ENCODE measurements at places on chromosomes 4 and X. TPM values are rescaled to one million over a fixed set of nuclear protein-coding genes. Genes with fewer than 3 reads are reported as not detected.

Gene ZNF630
- total RNA-seq = 1.7 TPM

Gene TEX13D
- total RNA-seq = not detected

Gene BMPR1B
- 0.66 TPM for total RNA-seq

GRCh38 chrX:139766545-139766983, 58.6 kb upstream of the MCF2 start:
- H3K27ac ChIP-seq = no peak overlapping the region
- no peak for DNase-seq
- no peak overlapping the region for H3K4me3 ChIP-seq
- H3K27me3 ChIP-seq = no peaks in the 10 kb centered on the region
- peaks cover 11% of the 10 kb centered on the region for H3K36me3 ChIP-seq

DNA sequence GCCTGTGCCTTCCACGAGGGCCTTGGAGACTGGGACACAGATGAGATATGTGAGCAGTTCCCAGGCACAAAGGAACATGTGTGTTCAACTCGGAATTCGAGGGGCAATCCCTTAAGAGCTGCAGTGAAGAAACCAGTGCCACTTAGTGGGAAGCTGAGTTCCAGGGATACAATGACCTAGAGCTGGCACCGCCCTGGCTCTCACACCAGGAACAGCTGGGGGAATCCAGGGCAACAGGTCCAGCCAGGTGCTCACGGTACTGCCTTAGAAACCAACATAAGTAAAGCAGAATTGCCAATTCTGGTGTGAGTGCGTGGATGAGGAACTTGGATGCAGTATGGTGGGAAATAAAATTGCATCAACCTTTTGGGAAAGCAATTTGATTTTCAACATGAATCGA, 122.9 kb downstream of the AFAP1 start:
- no peaks in the 10 kb centered on the region for H3K36me3 ChIP-seq
- H3K4me1 ChIP-seq = peaks cover 48% of the 10 kb centered on the region
- no peak overlapping the region for H3K4me3 ChIP-seq
- DNase-seq = no peak
- no peaks in the 10 kb centered on the region for H3K27me3 ChIP-seq

Gene FAT1
- 21.0 TPM for total RNA-seq

DNA sequence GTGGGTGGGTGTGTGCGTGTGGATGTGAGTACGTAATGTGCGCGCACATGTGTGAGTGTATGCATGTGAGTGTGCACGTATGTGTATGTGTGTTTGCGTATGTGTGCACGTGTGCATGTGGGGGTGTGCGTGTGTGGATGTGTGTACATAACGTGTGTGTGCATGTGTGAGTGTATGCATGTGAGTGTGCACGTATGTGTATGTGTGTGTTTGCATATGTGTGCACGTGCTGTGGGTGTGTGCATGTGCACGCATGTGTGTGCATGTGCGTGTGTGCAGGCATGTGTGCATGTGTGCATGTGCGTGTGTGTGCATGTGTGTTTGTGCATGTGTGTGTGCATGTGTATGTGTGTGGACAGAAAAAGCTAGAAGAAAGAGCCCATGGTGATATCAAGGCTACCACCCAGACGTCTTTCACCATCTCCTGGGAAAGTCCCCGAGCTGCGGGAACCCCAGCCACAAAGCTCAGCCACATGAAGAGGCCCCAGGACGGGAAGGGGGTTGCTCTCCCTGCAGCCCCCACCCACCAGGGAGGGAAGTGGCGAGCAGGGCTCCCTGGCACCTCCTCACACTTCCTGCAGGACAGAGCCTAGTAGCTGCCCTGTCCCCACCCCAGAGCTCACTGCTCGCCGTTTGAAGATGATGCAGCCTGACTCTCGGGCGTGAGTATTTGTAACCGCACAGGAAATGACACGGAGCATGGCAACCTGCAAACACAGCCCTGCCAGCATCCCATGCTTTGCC, 108.3 kb downstream of the DCTD start:
- H3K27me3 ChIP-seq = no peaks in the 10 kb centered on the region
- H3K4me3 ChIP-seq = no peak overlapping the region
- H3K4me1 ChIP-seq = peaks cover 7% of the 10 kb centered on the region
- H3K36me3 ChIP-seq = no peaks in the 10 kb centered on the region
- no peak overlapping the region for H3K27ac ChIP-seq

- H3K27ac ChIP-seq = no peak overlapping the region
- no peak overlapping the region for H3K4me3 ChIP-seq
- no peaks in the 10 kb centered on the region for H3K4me1 ChIP-seq
- no peak for DNase-seq
- H3K36me3 ChIP-seq = no peaks in the 10 kb centered on the region
These were observed 34.6 kb downstream of the MYOZ2 start for GRCh38 chr4:119170195-119170594.

GRCh38 chr4:168496834-168497233, at the start of gene PALLD:
Gene PALLD, plus strand, starts transcription at chr4:168497052.
- no peaks in the 10 kb centered on the region for H3K27me3 ChIP-seq
- H3K27ac ChIP-seq = no peak within 1 kb of the TSS
- H3K4me3 ChIP-seq = no peak within 1 kb of the TSS
- no peaks in the 10 kb centered on the region for H3K36me3 ChIP-seq

- no peaks in the 10 kb centered on the region for H3K4me1 ChIP-seq
- no peaks in the 10 kb centered on the region for H3K27me3 ChIP-seq
These were observed 209.5 kb upstream of the PACRGL start for GRCh38 chr4:20490734-20491133.

DNA sequence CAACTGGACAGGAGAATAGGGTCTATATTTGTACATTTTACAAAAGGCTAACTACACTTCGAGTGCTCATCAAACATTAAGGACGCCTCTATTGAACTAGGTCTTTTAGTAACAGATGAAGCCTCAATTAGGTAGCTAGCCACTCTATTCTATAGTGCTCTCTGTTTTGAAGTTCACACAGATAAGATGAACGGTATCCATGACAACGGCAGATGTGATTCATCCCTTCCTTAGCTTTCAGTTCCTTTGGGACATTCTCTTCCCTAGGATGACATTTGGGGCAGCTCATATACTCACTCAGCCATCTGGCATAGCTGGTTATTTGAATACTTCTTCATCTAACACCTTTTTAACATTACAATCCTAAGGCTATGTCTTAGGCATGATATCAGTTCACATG, 62.4 kb upstream of the WDFY3 start:
- H3K4me3 ChIP-seq = no peak overlapping the region
- DNase-seq = no peak
- H3K4me1 ChIP-seq = no peaks in the 10 kb centered on the region
- H3K27ac ChIP-seq = no peak overlapping the region

- H3K27ac ChIP-seq = no peak overlapping the region
- no peak for DNase-seq
- H3K27me3 ChIP-seq = no peaks in the 10 kb centered on the region
- no peaks in the 10 kb centered on the region for H3K4me1 ChIP-seq
- no peak overlapping the region for H3K4me3 ChIP-seq
These were observed 90.9 kb downstream of the COMMD8 start for GRCh38 chr4:47372561-47372960.

GRCh38 chr4:53987761-53988171, 76.6 kb downstream of the CHIC2 start:
- no peak overlapping the region for H3K27ac ChIP-seq
- peaks cover 9% of the 10 kb centered on the region for H3K4me1 ChIP-seq
- DNase-seq = no peak
- H3K4me3 ChIP-seq = no peak overlapping the region
- no peaks in the 10 kb centered on the region for H3K27me3 ChIP-seq

DNA sequence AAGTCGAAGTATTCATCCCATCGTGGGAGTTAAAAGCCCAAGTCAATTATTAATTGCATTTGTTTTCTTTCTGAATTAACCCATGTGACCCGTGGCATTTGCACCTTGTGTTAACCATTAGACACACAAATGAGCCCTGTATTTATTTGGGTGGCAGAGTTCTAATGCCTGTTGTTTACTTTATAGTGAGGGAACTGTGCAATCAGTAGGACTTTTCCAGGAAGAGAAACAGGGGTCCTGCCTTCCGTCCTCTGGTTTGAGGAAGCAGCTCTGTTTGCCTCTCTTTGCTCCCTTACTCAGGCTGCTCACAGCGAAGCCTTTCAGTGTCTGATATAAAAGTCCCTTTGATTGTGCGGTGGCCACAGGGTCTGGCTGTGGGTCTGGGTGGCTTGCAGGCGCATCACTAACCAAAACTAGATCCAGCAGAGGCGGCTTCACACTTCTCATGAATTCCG, 263.6 kb downstream of the PTTG2 start:
- DNase-seq = no peak
- H3K27ac ChIP-seq = peak overlapping the region; percentile 79
- H3K4me3 ChIP-seq = no peak overlapping the region

GRCh38 chr4:8391972-8392371, 48.6 kb downstream of the ACOX3 start:
- H3K36me3 ChIP-seq = peaks cover 12% of the 10 kb centered on the region
- no peaks in the 10 kb centered on the region for H3K27me3 ChIP-seq
- no peak overlapping the region for H3K4me3 ChIP-seq

GRCh38 chrX:130728208-130728607, 174.8 kb downstream of the ENOX2 start:
- no peak for DNase-seq
- no peak overlapping the region for H3K27ac ChIP-seq
- no peaks in the 10 kb centered on the region for H3K27me3 ChIP-seq
- no peaks in the 10 kb centered on the region for H3K4me1 ChIP-seq

Gene GPR50
- not detected for total RNA-seq

GRCh38 chrX:134520860-134521390, 61.0 kb downstream of the HPRT1 start:
- H3K36me3 ChIP-seq = no peaks in the 10 kb centered on the region
- H3K27me3 ChIP-seq = no peaks in the 10 kb centered on the region
- H3K27ac ChIP-seq = no peak overlapping the region
- no peak overlapping the region for H3K4me3 ChIP-seq

- peak overlapping the region; percentile 22 for H3K4me3 ChIP-seq
- H3K36me3 ChIP-seq = no peaks in the 10 kb centered on the region
- peaks cover 6% of the 10 kb centered on the region for H3K4me1 ChIP-seq
- H3K27me3 ChIP-seq = no peaks in the 10 kb centered on the region
These were observed 24.7 kb upstream of the PBDC1 start for GRCh38 chrX:76148041-76148665.

Measured in esophagus squamous epithelium (tissue), 5 donors.